ENCODE measurements at places on chromosomes 3 and 15.

- no peak for DNase-seq
Measured at GRCh38 chr3:60770532-60770931, 480.7 kb downstream of the FHIT start.

DNA sequence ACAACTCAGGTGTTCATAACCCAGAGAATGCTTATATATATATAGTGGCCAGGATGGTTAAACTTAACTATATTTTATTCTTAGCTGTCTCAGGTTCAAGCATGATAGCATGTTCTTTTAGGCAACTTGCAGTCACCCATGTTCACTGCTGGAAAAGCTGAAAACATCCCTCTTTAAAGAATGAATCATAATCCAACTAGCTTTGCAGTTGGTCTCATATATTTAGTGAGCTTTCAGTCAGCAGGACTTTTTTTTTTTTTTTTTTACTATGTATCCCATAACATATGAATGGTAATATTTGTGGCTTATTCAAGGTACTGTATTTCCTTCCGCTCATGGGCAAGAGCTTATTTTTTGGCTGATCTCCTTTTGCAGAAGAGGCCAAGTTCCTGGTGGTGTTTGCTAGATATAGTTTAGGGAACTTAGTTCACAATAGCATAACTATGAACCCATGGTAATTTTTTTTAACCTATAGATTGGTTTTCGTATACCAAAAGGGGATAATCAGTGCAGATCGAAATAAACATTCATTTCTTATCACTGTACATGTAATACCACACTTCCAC, 77.6 kb downstream of the CMSS1 start:
- DNase-seq, result no peak

DNA sequence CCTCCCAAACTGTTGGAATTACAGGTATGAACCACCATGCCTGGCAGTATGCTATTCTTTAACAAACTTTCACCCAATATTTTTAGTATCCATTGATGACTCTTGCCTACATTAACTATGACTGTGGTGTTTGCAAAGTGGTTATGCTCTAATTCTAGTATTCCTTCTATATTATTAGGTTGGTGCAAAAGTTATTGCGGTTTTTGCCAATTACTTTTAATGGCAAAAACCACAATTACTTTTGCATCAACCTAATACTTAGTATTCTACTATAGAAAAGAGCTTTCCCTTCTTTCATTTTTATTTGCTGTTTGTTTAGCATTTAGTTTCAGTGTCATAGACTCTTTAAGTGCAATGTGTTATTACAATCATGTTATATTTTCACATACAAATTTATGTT, 760.6 kb downstream of the NR2F2 start:
- no peak for DNase-seq

GRCh38 chr3:50585919-50586762, 16.8 kb downstream of the HEMK1 start:
- no peak for DNase-seq

- DNase-seq, result no peak
Measured at GRCh38 chr15:51251556-51251955, 86.8 kb downstream of the CYP19A1 start.

DNA sequence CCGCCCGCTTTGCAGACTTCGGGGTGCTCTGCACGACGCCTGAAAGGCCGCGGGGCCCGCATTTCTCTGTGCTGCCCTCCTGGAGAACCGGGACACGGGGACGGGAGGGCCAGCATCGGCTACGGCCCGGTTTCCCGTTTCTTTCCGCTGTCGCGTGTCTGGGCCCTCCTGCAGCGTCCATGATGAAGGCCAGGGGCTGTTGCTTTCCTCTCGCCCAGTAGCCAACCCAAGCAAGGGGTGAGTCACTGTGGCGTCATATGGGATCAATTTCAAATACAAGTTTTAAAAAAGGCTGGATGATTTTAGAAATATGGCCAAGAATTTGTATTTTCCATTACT, 435 bp downstream of the SLC35G2 start:
- no peak for DNase-seq

DNA sequence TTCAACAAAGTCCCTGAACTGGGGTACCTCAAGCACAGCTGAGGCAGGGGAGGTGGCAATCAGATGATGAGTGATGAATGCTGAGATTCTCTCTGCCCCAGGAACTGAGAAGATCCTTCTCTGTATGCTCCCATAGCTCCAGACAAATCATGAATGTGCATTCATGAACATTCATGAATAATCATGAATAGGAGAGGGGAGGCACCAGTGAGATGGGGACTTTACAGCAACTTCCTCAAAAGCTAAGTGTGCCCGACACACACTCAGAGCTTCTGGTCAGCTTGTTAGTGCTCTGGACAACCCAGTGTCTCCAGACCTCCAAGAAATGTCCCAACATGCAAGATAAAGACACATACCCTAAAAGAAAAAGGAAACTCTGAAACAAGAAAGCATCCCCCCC, 24.3 kb downstream of the LRRC2 start:
- DNase-seq, result no peak

DNA sequence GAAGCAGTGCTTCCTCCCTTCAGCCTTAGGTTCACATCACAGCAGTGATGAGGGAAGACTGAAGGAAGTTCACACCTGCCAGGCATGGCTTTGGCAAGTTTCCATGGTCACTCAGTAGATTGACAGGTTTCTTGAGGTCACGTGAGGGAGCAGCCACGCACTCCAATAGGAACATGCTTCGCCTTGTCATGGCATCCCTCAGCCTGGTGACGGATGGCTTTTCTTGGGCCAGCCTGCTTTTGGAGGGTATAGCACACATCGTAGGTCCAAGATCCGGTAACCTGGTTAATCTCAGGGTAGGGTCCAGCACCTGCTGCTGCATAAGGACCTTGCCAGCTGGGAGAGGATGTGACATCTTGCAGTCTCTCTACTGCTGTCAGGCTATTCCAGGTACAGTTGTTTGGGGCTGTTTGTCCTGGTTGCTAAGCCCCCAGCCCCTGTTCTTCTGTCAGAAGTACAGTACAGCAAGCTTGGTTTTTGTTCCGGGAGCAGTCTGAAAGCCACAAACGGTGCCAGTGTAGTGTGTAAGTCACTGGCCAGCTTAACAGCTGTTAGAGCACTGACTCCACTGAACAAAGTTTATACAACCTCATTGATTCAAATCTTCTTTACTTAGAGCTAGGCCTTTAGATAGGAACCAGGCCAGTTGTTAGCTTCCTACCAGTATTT, 42.3 kb downstream of the PSMD6 start:
- no peak for DNase-seq

- no peak for DNase-seq
Measured at GRCh38 chr3:104198131-104198530, 1168.6 kb upstream of the ALCAM start.

- DNase-seq, result no peak
Measured at GRCh38 chr3:31077826-31078225, 183.4 kb upstream of the GADL1 start.

GRCh38 chr15:38695249-38696108, 130.9 kb upstream of the RASGRP1 start:
- DNase-seq, result no peak

DNA sequence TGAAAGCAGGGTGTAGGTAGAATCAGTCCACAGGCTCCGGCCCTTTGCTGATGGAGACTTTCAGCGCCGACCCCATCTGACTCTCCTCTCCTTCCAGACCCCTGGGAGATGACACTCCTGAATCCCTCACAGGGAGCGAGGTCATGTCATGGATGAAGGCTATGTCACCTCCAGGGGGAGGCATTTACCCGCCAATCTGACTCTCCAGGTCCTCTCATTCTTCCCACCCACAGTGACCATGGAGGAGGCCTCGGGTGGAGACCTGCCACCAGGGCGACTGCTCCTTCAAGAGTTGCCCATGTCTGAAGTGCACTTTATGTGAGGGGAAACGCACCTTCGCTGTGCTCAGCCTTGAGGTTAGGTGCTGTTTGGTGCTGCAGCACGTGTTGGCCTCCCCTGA, 112.7 kb downstream of the KLF13 start:
- no peak for DNase-seq

DNA sequence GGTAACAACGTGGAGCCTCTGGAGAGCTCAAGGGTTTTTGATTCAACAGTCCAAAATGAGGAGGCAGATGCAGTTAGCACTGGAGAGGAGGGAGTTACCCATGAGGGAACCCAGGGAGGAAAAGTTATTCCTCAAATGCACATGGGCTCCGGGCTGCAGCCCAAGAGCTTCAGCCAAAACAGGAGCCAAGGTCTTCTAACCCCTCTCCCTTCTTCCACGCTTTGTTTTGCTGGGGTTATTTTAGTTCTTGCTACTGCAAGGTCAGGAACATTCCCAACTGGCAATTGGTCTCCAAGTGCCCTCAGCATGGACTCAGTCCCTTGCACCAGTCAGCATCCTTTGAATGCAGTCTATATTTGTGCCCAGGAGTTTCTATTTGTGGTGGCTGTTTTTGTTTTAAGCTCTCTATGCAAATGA, 90.0 kb downstream of the TGFBR2 start:
- no peak for DNase-seq

GRCh38 chr15:50046867-50047266, 72.2 kb downstream of the ATP8B4 start:
- DNase-seq, result no peak

- no peak for DNase-seq
Measured at GRCh38 chr3:188282871-188283270, 128.9 kb downstream of the LPP start.

GRCh38 chr3:46617941-46618340, 5.6 kb downstream of the FAM240A start:
- DNase-seq, result no peak

- DNase-seq, result no peak
Measured at GRCh38 chr3:69882560-69882959, 117.0 kb upstream of the SAMMSON start.

GRCh38 chr3:151687076-151687475, 46.7 kb upstream of the AADACL2 start:
- DNase-seq, result no peak

GRCh38 chr3:113825090-113825489, 13.5 kb upstream of the GRAMD1C start:
- DNase-seq, result peak; percentile 69

DNA sequence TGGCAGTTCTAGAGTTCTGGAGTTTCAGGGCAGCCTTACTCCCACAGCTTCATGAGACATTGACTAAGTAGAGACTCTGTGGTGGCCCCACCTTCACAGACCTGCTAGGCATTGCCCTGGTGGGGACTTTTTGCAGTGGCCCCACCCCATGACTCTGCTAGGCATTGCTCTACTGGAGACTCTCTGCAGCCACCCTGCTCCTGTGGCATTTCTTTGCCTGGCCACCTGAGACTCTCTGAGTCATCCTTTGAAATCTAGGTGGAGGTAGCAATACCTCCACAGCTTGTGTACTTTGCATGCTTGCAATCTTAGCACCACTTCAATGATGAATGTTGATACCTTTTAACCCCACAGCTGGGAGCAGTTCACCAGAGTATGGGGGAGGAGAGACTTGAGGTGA, 40.6 kb upstream of the DHX36 start:
- DNase-seq, result no peak

DNA sequence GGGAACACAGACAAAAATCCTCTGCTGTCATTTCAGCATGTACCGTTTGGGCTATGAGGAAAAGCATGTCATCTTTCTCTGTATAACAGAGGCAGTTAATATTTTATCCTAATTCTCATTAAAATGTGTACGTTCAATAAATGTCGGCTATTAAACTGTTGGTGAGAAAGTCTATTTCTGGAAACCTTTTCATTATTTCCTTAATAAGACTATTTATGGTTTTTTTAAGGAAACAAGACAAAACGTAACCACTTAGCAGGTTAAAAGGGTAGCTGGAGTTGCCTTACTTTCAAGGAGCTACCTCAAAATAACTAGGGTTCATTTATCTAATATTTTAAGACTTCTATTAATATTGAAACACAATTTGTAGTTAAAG, 1.8 kb upstream of the STT3B start:
- DNase-seq, result no peak

- DNase-seq, result no peak
Measured at GRCh38 chr3:192129586-192129985, 597.8 kb downstream of the FGF12 start.

GRCh38 chr3:108103886-108104797, 13.3 kb upstream of the CD47 start:
- no peak for DNase-seq

GRCh38 chr15:58505581-58505980, 73.8 kb downstream of the LIPC start:
- no peak for DNase-seq

GRCh38 chr3:53493963-53494791, at the start of gene CACNA1D:
TSS of gene CACNA1D (plus strand) at chr3:53494611. CDS start at chr3:53495167, 556 bp downstream.
- peak; percentile 6 for DNase-seq

DNA sequence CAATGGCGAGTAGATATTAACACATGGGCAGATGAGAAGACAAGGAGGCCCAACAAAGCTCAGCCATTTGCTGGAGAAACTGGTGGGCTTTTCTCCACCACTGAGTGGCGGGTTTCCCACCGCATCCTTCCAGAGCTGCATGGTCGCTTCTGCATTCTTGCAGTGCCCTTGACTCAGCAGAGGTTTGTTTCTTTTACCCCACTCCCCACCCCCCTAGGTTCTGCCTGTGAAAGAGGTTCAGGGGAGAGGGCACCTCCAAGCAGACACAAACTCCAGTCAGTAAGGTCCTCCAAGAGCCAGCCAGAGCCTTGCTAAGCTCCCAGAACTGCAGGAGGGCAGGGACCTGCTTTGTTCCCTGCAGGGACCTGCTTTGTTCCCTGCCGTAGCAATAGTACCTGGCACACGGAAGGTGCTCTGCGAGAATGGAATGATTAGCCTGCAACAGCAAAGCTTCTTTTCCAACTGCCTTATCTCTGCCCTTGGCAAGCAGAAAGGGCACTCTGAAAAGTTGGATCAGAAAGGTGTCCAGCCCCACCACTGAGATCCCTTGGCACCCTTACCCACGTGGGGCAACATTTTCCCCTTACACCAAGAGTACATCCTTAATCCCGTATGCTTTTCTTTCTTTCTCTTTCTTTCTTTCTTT, 1.4 kb downstream of the PAQR5 start:
- no peak for DNase-seq

DNA sequence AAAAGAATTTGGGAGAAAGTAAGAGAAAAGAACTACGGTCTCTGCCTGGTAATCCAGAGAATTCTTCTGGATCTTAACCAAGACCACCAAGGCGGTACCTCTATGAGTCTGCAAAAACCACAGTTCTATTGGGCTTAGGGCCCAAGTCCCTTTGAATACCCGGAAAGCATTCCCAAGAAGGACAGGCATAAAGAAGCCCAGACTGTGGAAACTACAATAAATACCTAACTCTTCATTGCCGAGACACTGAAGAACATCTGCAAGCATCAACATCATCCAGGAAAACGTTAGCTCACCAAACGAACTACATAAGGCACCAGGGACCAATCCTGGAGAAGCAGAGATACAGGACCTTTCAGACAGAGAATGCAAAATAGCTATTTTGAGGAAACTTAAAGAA, 162.3 kb upstream of the TMC3 start:
- no peak for DNase-seq
